ENCODE measurements at places on chromosomes 13 and 19.

DNA sequence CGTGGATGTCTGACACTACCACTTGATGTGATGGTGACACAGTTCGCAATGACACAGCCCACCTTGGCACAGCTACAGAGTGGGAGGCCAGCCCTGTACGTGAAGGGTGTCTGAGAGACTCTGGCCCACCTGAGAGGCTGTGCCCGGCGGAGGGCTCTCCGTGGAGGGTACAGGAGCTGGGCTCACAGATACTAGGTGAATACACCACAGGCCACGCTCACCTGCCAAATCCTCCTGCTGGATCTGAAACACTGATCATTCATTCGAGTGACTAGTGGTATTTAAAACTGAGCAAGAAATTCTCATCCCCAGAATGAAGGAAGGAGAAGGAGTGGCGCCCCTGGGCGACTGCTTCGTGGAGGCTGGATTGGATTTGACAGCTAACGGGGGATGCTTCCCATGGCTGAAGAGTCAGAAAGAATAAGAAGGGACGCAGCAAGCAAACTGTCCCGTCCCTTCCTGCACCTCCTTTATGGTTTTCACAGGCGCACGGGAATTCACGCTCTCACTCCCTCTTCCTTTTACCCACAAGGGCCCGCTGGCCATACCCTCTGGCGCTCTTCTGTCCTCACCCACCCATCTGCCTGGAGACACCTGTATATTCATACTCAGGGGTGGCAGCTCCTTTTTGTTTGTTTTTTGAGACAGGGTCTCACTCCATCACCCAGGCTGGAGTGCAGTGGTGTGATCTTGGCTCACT lies 25.0 kb downstream of the CEBPG start:
- no peak for DNase-seq

DNA sequence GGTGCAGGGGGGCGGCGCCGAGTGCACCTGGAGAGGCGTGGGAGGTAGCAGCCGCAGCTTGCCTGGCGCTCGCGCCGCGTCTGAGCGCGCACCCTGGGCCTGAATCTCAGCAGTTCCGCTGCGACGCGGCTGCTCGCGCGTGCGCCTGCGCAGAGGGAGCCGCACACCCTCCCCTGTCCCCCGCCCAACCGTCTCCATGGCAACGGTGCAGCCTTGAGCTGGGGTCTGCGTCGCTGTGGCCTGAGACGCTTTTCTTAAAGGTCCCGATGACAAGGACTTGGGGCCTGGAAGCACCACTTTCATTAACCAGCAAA lies at the start of gene PNMA8B:
PNMA8B (minus strand) TSS at position 82 of the 314 bp plus-strand sequence. CDS start 402 bp downstream, outside the sequence.
- DNase-seq, result no peak

- DNase-seq, result no peak
Observed at GRCh38 chr13:98775844-98776598, 23.5 kb upstream of the SLC15A1 start.

GRCh38 chr13:32165796-32166195 lies 134.2 kb downstream of the FRY start:
- DNase-seq, result no peak

- DNase-seq, result peak; percentile 43
Observed at GRCh38 chr19:15551293-15552004, 43.1 kb downstream of the CYP4F22 start.

DNA sequence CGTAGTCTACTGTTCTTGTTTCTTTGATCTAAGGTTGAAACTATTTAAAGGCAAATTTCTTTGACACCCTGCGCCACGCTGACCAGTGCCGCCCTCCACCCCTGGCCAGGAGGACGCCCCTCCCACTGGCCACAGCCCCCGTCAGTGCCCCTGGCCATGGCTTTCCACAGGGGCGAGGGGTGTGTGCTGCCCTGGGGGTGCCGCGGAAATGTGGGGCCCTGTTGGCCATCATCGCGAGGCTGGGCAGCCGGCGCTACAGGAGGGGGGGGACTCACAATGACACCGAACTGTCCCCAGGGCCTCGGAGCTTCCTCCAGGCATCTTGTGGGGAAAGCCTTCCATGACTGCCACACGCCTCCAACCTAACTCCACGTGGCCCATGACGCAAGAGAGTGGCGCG lies 10.9 kb downstream of the SHC2 start:
- no peak for DNase-seq

GRCh38 chr13:58728126-58728525 lies 1096.6 kb downstream of the PCDH17 start:
- DNase-seq, result no peak

DNA sequence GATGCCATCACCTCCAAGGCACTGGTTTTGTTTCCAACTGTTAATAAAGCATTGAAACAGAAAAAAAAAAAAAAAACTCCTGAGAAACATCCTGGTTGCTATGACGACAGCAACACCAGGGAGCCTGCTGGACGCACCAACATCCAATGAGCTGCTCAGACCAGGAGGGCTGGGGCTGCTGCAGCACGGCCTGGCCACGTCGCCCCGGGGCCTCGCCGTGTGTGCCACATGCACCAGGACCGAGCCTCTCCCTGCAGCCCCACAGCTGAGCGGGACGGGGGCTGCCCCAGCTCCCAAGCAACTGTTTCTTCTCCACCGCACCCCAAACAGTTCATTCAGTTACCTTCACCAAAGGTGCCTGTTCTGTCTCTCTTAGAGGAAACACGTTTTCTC lies 54.5 kb downstream of the RASA3 start:
- no peak for DNase-seq

- no peak for DNase-seq
Observed at GRCh38 chr13:66612983-66613382, 617.2 kb downstream of the PCDH9 start.

- DNase-seq, result no peak
Observed at GRCh38 chr13:102610296-102610895, 13.6 kb downstream of the TPP2 start.

DNA sequence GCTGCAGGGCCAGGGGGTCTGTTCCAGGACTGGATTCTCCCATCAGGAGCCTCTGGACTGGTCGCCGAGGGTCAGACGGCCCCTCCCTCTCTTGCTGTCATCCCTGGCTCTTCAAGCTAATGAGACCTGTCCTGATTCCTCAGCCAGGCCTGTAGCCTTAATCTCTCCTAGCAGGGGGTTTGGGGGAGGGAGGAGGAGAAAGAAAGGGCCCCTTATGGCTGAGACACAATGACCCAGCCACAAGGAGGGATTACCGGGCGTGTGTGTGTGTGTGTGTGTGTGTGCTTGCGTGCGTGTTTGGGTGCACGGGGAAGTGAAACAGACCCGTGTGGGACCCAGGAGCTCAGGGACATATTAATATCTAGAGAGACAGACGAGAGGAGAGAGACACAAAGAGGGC lies 1.9 kb upstream of the CRX start:
- DNase-seq, result no peak

- DNase-seq, result no peak
Observed at GRCh38 chr13:21061029-21061763, at the start of gene LATS2. LATS2 (minus strand) TSS chr13:21061586; CDS start chr13:21046026, 15,560 bp downstream.

- no peak for DNase-seq
Observed at GRCh38 chr19:35585848-35586247, at the start of gene PMIS2. PMIS2 (plus strand) TSS chr19:35586173; CDS start chr19:35586260, 87 bp downstream.

- DNase-seq, result no peak
Observed at GRCh38 chr13:40082639-40083038, 427.2 kb downstream of the COG6 start.

DNA sequence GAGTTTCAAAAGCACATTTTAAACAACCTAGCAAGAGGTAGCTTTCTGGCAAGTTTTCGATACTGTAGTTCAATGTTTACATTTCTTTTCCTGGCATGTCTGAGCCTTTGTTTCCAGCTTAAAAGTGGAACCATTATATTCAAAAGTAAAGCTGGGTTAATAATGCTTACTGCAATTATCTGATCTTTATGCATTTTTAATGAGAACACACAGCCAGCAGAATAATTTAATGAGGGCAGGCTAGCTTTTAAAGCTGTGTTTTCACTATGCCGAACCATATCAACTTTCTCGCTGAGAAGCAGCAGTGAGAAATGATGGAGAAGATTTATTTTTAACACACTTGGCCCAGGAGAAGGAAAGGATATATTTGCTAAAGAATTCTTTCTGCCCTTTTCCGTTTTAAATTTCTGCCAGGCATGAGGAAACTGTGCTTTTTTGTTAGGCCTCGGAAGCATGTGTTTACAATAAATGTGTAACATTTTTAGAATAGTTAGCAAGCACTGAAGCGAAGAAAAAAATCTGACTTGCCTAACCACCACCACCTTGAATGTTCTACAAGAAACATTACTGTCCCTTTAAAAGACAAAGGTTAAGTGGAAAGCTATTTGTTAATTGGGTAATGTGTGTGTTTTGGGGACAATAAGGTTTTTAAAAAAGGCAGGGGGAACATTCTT lies 1.0 kb downstream of the MBNL2 start:
- DNase-seq, result no peak

DNA sequence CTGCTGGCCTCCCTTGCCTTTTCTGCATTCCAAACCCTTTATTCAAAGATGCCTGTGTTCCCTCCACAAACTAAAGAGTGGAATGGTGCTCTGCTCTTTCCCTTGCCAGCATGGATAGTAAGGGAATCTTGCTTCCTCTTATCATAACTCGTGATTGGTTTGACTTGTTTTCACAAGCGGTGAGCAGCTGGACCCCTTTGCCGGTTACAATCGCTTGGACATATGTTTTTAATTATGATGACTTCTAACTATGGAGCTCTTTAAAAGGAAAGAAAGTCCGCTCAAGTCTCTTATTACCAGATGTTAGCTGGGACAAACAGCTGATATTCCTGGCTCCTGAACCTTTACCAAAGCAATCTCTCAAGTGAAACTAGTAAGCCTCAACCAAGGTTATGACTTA lies 1094.7 kb downstream of the UQCRFS1 start:
- no peak for DNase-seq

DNA sequence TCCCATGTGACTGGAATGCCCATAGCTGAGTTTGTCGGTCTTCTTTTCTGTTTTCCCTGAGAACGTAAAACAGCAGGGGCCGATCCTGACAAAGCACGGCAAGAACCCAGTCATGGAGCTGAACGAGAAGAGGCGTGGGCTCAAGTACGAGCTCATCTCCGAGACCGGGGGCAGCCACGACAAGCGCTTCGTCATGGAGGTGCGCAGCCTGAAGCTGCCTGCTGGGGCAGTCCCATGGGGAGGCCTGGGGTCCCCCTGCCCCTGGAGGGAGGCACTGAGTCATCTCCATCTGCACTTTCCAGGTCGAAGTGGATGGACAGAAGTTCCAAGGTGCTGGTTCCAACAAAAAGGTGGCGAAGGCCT lies 18.2 kb upstream of the QTRT1 start:
- DNase-seq, result no peak

DNA sequence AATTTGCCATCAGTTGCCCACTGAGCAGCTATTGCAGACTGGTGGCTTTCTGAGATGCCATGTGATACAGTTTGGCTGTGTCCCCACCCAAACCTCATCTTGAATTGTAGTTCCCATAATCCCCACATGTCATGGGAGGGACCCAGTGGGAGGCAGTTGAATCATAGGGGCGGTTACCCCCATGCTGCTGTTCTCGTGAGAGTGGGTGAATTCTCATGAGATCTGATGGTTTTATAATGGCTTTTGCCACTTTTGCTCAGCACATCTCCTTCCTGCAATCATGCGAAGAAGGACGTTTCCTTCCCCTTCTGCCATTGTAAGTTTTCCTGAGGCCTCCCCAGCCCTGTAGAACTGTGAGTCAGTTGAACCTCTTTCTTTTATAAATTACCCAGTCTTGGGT lies 34.8 kb upstream of the ANKRD10 start:
- no peak for DNase-seq

GRCh38 chr19:45355910-45356309 lies 14.5 kb downstream of the ERCC2 start:
- no peak for DNase-seq

DNA sequence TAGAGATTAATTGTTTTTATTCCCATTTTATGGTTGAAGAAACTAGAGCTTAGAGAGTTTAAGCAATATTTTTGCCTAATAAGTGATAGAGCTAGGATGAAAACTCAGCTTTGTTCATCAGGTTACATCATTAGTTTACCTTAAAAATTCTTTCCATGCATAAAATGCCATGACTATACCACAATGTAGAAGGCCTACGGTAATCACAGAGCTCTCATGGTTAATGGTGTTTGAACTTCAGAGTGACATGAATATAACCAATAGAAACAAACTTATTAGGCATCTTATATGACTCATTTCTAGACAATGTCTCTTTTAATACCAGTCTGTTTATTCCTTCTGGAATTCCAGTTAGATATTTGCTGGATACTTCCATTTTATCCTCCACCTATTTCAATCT lies 78.5 kb downstream of the FGF9 start:
- no peak for DNase-seq

DNA sequence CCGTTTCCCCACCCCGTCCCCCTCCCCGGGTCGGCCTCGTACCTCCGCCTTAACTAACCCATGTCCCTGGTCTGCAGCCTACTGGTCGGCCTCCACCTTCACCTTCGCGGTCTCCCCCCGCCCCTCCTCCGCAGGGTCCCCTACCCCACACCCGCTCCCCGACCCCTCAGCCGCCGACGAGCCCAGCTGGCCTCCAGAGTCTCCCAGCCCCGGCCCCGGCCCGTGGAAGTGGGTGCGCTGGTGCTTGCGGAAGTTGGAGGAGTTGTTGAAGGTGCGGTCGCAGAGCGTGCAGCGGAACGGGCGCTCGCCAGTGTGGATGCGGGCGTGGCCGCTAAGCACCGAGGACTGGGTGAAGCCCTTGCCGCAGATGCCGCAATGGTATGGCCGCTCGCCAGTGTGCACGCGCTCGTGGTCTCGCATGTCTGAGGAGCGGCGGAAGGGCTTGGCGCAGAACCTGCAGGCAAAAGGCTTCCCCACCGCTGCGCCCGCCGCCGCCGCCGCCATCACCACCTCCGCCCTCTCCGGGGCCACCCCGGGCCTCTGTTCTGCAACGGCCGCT lies 2.6 kb downstream of the ZNF784 start:
- DNase-seq, result no peak

DNA sequence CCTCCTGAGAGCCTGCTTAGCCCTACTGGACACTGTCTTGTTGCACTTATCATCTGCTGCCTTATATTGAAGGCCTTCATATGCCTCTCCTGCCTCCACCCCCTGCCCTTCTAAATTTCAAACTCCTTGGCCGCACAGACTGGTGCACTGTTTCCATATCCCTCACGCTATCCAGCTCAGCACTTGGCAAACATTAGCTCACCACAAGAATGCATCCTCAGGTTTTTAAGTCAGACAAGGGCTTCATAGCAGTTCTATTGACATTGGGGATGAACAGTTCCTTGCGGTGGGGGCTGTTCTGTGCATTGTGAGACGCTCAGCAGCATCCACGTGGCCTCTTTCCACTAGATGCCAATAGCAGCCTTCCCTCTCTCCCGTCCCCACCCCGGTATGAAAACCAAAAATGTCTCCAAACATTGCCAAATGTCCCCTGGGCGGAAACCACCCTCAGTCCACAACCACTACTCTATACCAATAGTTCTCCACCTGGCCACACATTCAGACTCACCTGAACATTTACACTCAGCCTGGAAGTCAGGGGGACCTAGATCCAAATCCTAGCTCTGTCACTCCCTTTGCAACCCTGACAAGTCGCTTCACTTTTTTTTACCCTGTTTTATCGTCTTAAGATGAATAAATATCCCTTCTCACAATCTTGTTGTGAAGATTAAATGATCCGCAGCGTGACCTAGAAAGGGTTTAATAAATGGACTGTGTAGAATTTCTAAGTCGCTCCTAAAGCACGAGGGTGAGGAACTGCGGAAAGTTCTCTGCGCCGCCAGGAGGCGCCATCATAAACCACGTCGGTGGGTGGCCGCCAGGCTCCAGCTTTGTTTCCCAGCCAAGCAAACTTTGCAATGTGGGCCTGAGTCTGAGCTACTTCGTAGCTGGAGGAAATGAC lies 3.6 kb upstream of the CEACAM3 start:
- peak; percentile 15 for DNase-seq
